ENCODE measurements at places on chromosomes 4 and X.

- DNase-seq, result no peak
Measured at GRCh38 chr4:17018013-17018412, 119.6 kb upstream of the LDB2 start.

DNA sequence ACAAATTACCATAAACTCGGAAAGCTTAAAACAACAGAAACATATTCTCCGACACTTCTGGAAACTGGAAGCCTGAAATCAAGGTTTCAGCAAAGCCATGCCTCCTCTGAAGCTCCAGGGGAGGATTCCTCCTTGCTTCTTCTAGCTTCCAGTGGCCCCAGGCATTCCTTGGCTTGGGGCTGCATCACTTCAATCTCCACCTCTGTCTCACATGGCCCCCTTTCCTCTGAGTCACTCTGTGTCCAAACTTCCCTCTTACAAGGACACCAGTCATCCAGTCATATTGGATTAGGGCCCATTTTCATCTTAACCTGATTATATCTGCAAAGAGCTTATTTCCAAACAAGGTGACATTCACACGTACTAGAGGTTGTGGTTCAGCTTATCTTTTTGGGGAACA, 17.3 kb downstream of the PARM1 start:
- no peak for DNase-seq

DNA sequence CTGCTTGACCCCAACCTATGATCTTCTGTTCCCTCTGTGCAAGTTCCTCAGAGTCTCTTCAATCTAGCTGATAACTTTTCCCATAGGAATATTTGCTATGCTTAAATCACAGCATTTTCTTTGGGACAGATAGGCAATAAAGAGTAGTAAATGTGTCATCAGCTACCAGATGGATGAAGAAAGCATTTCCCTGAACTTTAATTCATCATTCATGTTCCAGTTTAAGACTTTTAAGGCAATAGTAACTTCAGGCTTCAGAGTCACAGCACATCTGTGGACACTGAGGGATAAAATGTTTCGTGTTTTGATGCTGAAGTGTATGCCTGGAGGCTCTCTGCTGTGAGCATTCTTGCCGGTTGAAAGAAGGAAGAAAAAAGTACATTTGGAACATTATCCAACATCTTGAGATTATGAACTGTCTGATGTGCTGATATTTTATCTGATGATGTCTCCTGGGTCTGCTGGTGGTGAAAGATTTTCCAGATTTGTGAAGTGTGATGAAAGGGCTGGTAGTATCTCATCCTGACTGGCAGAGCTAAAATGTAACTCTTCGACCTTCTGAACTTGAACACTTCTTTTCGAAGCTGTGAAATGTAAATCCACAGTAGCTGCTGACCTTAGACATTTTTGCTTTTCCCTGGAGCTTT, 133.7 kb downstream of the DCLK2 start:
- DNase-seq, result no peak

DNA sequence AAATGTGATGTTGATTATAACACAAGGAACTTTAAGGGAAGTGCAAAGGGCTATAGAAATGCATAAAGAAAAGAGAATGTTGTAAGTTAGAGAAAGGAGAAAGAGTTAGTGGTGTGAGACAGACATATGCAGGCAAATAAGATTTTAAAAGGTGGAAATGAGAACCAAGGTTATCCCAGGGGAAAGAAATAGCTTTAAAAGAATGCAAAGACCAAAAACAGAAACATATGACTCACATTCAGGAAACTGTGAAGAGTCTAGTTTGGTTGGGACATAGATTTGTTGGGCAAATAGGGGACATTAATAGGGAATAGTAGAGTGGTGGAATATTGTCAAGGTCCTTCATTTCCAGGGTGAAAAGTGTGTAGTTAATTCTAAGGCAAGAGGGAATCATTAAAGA, 52.4 kb downstream of the MAPK10 start:
- no peak for DNase-seq

DNA sequence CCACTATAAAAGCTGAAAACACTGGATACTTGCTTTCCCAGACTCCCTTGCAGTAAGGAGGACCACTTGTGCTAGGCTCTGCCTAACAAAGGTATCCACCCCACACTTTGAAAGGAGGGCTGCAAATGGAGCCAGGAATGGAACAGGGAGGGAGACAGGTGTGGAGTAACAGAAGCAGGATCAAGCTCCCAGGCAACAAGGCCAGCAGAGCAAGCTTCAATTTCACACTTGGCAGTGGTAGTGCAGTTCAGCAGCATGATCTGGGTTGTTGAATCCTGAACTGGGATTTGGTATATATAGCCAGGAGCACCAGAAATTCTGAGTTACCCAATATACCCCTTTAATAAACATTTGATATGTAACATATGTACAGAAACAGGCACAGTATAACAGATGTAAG, 9.8 kb downstream of the LAMP2 start:
- no peak for DNase-seq

DNA sequence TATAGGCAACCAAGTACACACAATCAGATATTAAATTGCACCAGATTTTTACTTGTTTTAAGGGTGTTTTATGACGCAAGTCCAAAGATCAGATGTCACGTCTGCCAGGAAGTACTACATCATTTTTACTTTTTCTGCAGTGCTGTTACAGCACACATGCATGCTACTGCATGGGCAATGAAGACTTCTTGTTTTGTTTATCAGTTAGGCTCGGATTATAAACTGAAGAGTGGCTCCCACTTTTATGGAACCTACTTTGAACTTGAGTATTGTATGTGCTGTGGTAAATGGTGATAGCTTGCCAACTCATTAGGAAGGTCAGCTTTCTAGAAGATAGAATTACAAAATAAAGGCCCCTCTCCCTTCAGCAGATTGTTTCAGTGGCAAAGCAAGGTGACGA, 131.6 kb downstream of the CEP135 start:
- DNase-seq, result no peak

- DNase-seq, result no peak
Measured at GRCh38 chrX:18897611-18898010, 86.3 kb downstream of the PHKA2 start.

GRCh38 chrX:40189637-40190036, 91.9 kb upstream of the BCOR start:
- no peak for DNase-seq

GRCh38 chr4:16026160-16026761, 57.6 kb downstream of the PROM1 start:
- no peak for DNase-seq

DNA sequence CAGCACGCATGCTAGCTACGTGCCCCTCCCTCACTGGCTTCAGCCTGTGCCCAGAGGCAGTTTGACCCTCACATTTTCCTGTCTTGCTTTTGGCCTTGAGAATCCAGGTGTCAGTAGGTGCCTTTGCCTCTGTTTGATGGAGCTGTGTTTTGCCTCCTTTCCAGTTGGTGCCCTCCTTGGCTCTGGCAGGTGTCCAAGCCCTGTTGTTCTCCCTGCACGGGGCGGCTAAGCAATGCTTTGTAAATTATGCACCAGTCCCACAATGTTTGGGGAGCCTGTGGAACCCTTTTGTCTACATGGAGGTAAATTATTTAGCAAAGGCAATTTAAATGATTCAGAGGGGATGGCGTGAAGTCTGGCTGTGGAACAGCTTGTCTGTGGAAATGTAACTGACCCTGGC, 202.9 kb upstream of the BOD1L1 start:
- no peak for DNase-seq

- DNase-seq, result no peak
Measured at GRCh38 chrX:71919431-71919830, 8.8 kb downstream of the NHSL2 start.

DNA sequence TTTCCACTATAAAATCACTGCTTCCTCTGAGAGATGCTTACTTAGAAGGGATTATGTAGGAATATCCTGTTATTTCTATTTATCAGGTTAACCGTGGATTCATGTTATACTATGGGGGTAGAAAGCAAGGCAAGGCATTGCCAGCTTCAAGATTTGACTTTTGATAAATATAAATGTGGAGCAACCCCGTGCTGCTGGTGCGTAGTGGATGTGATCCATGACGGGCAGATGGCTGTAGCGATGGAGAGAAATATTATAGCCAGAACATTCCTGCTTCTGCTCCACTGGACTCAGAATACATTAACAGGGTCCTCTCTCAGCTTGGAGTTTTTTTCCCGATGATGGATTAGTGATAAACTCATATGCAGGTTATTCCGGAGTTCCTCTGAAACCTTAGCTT, 157.6 kb downstream of the TENM3 start:
- DNase-seq, result no peak
